NCI-H748 treated with DMSO at 0.1 percent for 48 hours (cell line): ENCODE measurements at places on chromosomes 3 and 15.

GRCh38 chr15:25787855-25788520 lies 75.1 kb downstream of the ATP10A start:
- DNase-seq, result no peak

GRCh38 chr3:133092681-133093080 lies 54.5 kb downstream of the TMEM108 start:
- no peak for DNase-seq

GRCh38 chr3:131688370-131688769 lies 185.6 kb upstream of the MRPL3 start:
- DNase-seq, result no peak

- no peak for DNase-seq
Measured at GRCh38 chr15:69272139-69272538, 26.6 kb upstream of the PAQR5 start.

DNA sequence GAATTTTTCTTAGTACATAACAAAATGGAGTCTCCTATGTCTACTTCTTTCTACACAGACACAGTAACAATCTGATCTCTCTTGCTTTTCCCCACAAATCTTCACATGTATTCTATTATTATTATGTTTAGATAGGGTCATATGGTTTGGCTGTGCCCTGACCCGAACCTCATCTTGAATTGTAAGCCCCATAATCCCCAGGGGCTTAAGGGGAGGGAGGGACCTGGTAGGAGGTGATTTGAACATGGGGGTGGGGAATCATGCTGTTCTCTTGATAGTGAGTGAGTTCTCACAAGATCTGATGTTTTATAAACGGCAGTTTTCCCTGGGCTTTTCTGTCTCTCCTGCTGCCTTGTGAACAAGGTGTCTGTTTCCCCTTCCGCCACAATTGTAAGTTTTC lies 86.7 kb upstream of the SELENOK start:
- no peak for DNase-seq
